ENCODE measurements at places on chromosomes 4 and X. TPM values are rescaled to one million over a fixed set of nuclear protein-coding genes. Genes with fewer than 3 reads are reported as not detected.

Gene ADAMTS3
- 0.39 TPM for total RNA-seq

Gene CNGA1
- 0.23 TPM for total RNA-seq

Gene GYPA
- not detected for total RNA-seq

Gene CLTRN
- total RNA-seq: 0.10 TPM

Gene NALF2
- total RNA-seq: 1.5 TPM

Gene PPP1R2C
- total RNA-seq: not detected

- no peaks in the 10 kb centered on the region for H3K4me1 ChIP-seq
- no peak overlapping the region for H3K27ac ChIP-seq
- H3K4me3 ChIP-seq: no peak overlapping the region
- H3K36me3 ChIP-seq: no peaks in the 10 kb centered on the region
- no peaks in the 10 kb centered on the region for H3K27me3 ChIP-seq
These were observed 1441.5 kb upstream of the IGFBP7 start for GRCh38 chr4:58551676-58552075.

- no peak overlapping the region for H3K27ac ChIP-seq
- no peak for DNase-seq
- peaks cover 11% of the 10 kb centered on the region for H3K4me1 ChIP-seq
- H3K4me3 ChIP-seq: no peak overlapping the region
- H3K27me3 ChIP-seq: no peaks in the 10 kb centered on the region
These were observed 34.1 kb downstream of the ADH5 start for GRCh38 chr4:99054428-99054994.

DNA sequence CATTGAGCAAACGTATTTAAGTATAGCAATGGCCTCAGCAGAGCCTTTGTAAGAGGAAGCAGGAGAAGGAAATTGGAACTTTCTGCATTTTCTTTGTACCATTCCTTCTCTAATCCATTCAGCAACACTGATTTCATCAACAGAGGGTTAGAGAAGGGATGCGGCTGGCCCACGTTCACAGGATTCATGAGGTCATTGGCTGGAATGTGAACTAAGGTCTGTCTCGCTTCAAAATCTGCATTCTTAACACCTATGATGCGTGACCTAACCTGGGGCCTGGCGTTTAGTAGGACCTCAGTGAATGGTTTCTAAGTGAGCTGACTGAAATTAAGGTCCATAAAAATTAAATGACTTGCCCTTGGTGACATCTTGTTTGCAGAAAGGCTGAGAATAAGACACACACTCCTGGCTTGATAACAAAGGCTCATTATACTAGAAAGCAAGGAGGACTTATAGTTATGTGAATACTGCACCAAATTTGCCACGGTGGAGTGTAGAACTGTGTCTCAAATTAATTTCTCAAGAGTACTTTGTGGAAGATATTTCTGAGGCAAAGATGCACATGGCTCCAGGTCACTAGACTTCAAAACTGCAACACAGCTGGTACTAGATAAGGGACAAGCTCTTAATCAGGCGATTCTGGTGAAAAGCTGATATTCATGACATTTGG is 25.4 kb downstream of the FGFBP1 start:
- H3K4me3 ChIP-seq: no peak overlapping the region
- H3K27ac ChIP-seq: no peak overlapping the region
- DNase-seq: no peak
- H3K4me1 ChIP-seq: no peaks in the 10 kb centered on the region

GRCh38 chr4:79397951-79398350 is 10.1 kb downstream of the GK2 start:
- no peaks in the 10 kb centered on the region for H3K27me3 ChIP-seq
- no peak overlapping the region for H3K4me3 ChIP-seq
- H3K36me3 ChIP-seq: no peaks in the 10 kb centered on the region
- H3K27ac ChIP-seq: no peak overlapping the region
- no peak for DNase-seq

GRCh38 chrX:25287521-25287920 is 271.8 kb upstream of the ARX start:
- no peak overlapping the region for H3K4me3 ChIP-seq
- H3K27me3 ChIP-seq: no peaks in the 10 kb centered on the region
- no peak for DNase-seq
- H3K4me1 ChIP-seq: no peaks in the 10 kb centered on the region

DNA sequence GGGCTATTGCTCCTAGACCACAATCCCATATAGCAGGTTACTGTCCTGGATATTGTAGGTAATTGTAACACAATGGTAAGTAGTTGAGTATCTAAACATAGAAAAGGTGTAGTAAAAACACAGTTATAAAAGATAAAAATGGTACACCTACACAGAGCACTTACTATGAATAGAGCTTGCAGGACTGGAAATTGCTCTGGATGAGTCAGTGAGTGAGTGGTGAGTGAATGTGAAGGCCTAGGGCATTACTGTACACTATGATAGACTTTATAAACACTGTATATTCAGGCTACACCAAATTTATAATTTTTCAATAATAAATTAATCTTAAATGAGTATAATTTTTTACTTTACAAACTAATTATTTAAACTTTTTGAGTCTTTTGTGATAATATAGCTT is 425.7 kb downstream of the PABPC4L start:
- no peak overlapping the region for H3K27ac ChIP-seq
- no peaks in the 10 kb centered on the region for H3K27me3 ChIP-seq
- no peak for DNase-seq
- no peaks in the 10 kb centered on the region for H3K36me3 ChIP-seq
- no peaks in the 10 kb centered on the region for H3K4me1 ChIP-seq
- H3K4me3 ChIP-seq: no peak overlapping the region

- no peak for DNase-seq
- H3K4me3 ChIP-seq: no peak overlapping the region
- H3K27me3 ChIP-seq: no peaks in the 10 kb centered on the region
- H3K36me3 ChIP-seq: no peaks in the 10 kb centered on the region
These were observed 988 bp upstream of the SRD5A3 start for GRCh38 chr4:55345054-55345453.

DNA sequence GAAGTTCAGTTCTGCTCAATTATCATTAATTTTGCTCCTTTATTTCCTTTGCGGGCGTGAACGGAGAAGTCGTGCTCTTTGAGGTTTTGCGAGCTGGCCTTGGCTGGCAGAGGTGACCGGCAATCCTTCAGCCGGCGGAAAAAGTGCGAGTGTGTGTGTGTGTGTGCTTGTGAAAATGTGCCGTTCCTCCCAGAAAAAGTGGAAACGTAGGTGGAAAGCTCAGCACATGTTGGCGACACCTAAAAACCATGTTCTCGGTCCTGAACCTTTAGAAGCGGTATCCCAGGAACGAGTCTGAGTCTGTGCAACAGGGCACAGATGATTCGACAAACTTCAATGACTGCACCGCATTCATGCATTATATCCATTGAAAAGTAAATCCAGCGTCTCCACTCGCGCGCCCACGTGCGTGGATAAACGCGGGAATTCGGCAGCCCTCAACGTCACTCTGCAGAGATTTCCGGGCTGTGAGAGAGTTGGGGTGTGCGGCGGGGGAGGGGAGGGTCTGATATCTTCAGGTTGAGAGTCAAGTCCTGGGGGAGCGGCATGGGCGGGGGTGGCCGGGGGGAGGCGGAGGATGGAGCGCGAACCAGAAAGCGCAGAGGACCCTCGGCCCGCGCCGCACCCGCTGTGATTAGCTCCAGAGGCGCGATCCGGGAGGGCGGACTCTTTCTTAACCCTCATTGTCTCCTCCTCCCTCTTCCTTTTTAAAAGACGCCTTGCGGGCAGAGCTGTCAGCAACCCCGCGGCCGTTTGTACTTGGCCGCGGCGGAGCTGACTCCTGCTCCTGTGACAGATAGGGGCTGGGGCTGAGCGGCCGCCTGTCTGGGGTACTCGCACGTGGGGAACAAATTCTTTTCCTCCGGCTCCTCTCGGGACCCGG is at the start of gene SHISA3:
Gene SHISA3 (plus strand): TSS at position 737 of the 883 bp plus-strand sequence. CDS start 569 bp downstream, outside the sequence.
- peak within 1 kb of the TSS; percentile 32 for H3K4me3 ChIP-seq
- H3K4me1 ChIP-seq: no peaks in the 10 kb centered on the region
- H3K36me3 ChIP-seq: no peaks in the 10 kb centered on the region
- no peak within 1 kb of the TSS for H3K27ac ChIP-seq
- no peak for DNase-seq

DNA sequence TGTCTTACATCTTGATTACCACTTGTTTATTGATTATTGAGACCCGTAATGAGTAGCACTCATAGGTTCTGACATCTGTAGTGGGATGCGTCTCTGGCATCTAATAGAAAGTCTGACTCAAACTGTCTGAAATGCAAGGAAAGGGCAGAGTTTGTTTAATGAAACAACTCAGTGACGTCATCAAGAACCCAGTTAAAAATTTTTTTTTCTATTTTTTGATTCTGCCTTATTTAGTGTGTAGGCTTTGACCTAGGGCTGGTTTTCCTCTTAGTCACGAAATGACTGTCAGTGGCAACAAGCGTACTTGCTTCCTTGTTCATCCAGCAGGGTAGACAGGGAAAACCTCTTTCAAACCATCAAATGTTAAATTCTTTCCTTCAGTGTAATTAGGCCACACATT is 3.1 kb upstream of the CDKL5 start:
- H3K36me3 ChIP-seq: no peaks in the 10 kb centered on the region
- H3K27me3 ChIP-seq: no peaks in the 10 kb centered on the region
- no peak overlapping the region for H3K4me3 ChIP-seq
- no peak for DNase-seq

DNA sequence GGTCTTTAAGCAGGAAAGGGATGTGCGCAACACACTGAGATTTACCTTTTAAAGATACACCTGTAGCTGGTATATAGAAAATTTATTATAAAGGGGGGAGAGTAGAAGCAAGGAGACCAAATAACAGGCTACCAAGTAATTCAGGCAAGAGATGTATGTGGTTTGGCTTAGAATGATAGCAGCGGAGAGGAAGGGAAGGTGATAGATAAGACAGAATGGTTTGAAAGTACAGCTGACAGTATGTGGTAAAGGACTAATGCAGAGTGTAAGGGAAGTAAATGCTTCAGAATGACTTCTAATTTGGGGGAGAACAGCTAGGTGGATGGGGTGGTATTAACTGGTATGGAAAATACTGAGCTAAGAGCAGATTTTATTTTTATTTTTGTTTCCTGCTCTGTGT is 308.9 kb downstream of the ANTXR2 start:
- no peak overlapping the region for H3K4me3 ChIP-seq
- H3K4me1 ChIP-seq: no peaks in the 10 kb centered on the region
- H3K27ac ChIP-seq: no peak overlapping the region
- H3K36me3 ChIP-seq: no peaks in the 10 kb centered on the region
- H3K27me3 ChIP-seq: no peaks in the 10 kb centered on the region

DNA sequence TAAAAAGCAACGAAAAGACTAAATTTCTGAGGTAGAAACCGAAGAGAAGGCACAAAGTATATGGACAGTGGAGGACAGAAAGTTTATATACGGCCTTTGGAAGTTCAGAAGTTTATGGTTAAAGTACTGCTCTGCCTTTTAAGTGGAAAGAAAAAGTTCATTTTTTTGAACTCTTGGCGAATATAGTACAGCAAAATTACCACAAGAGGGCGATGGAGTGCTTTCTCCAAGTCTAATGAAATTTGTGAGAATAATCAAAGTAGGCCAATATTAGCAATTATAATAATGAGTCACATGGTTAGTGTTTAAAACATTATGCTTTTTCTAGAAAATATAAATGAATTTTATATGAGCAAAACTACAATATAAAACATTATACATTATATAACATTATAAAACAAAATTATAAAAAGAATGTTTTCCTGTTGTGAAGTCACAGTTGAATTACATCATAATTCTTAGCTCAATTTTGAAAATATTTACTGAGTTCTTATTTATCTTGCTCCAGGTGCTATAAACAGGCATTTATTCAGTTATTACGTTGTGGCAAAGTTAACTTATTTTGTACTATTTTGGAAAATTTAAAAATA is 136.2 kb upstream of the BMPR1B start:
- no peak overlapping the region for H3K27ac ChIP-seq
- no peak overlapping the region for H3K4me3 ChIP-seq
- DNase-seq: no peak
- no peaks in the 10 kb centered on the region for H3K4me1 ChIP-seq

- no peaks in the 10 kb centered on the region for H3K36me3 ChIP-seq
- H3K4me3 ChIP-seq: no peak overlapping the region
- peaks cover 16% of the 10 kb centered on the region for H3K4me1 ChIP-seq
- no peak for DNase-seq
- no peak overlapping the region for H3K27ac ChIP-seq
These were observed 22.1 kb downstream of the TMEM131L start for GRCh38 chr4:153488006-153488891.

GRCh38 chr4:64001229-64001898 is 407.9 kb downstream of the TECRL start:
- no peaks in the 10 kb centered on the region for H3K36me3 ChIP-seq
- H3K27me3 ChIP-seq: no peaks in the 10 kb centered on the region
- H3K4me1 ChIP-seq: no peaks in the 10 kb centered on the region
- no peak for DNase-seq
- H3K27ac ChIP-seq: no peak overlapping the region

GRCh38 chr4:181525634-181526033 is 717.6 kb upstream of the TENM3 start:
- no peak for DNase-seq
- no peaks in the 10 kb centered on the region for H3K36me3 ChIP-seq
- H3K27ac ChIP-seq: no peak overlapping the region
- H3K27me3 ChIP-seq: no peaks in the 10 kb centered on the region
- H3K4me1 ChIP-seq: no peaks in the 10 kb centered on the region

DNA sequence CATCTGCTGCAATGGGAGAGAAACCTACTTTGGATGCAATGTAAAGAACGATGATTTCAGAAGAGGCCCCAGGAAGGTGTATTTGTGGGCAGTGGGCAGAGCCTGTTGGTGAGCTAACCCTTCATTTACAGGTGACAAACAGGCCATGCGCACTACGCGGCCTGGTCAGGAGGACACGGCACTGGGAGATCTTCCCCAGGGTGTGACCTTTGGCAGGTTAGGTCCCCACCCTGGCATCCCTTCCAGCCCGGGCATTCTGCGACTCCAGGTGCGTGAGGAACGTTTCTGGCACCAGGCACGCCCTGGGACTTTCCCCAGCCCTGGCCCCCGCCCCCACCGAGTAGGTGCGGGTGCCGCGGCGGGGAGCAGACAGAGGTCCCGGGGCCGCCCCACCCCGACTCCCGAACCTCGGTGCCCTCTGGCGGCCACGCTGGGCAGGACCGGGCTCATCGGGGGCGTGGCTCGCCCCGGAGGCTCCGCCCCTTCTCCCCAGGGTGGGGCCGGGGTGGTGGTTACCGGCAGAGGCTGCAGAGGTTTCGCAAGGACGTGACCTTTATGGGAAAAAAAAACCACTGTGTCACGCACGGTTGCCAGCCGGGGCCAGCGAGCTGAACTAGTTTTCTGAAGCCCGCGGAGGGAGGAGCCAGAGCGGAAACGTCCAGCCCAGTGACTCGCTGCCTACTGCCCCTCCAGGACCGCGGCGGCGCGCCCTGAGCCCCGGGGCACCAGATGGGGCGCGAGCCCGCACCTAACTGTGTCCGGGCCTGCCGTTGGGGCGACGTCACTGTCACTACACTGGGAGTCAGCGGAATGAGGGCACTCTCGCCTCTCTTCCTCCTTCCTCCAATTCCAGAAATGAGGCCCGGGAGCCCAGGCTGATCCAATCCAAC is 5.0 kb upstream of the NYX start:
- no peaks in the 10 kb centered on the region for H3K36me3 ChIP-seq
- no peaks in the 10 kb centered on the region for H3K27me3 ChIP-seq
- H3K4me1 ChIP-seq: peaks cover 3% of the 10 kb centered on the region
- peak; percentile 45 for DNase-seq

DNA sequence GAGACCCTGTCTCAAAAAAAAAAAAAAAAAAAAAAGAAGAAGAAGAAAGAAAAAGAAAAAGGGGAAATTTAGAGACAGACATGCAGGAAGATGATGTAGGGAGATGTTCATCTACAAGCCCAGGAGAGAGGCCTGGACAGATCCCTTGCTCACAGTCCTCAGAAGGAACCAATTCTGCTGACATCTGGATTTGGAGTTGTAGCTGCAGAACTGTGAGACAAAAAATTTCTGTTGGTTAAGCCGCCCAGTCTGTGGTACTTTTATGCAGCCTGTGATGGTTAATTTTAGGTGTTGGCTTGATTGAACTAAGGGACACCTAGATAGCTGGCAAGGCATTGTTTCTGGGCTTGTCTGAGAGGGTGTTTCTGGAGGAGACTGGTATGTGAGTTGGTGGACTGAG is 10.1 kb upstream of the STIM2 start:
- H3K4me1 ChIP-seq: no peaks in the 10 kb centered on the region
- H3K4me3 ChIP-seq: no peak overlapping the region
- no peak for DNase-seq
- no peak overlapping the region for H3K27ac ChIP-seq

Data from Panc1 (cell line).